RWPE1 (cell line): ENCODE measurements at places on chromosomes 1 and 21.

GRCh38 chr1:111516005-111516535 is 12.6 kb upstream of the ADORA3 start:
- DNase-seq: peak; percentile 8

- DNase-seq: no peak
Measured at GRCh38 chr1:30880678-30881318, 27.8 kb downstream of the SDC3 start.

- no peak for DNase-seq
Measured at GRCh38 chr21:35927262-35927661, 133.1 kb downstream of the SETD4 start.

DNA sequence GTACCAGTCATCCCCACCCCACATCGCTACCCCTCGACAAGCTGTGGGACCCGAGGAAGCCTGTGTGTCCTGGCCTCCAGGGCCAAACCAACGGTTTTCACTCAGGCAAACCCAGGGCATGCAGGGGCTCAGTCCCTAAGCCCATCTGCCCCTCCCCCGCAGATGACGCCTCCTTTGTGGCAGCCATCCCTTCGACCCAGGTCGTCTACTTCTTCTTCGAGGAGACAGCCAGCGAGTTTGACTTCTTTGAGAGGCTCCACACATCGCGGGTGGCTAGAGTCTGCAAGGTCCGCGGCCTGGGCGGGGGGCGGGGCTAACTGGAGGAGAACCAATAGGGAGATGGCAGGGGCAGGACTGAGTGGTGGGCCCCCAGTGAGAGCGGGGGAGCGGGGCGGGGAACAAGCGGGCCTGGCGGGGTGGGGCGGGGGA is 7.4 kb downstream of the SEMA4A start:
- no peak for DNase-seq

DNA sequence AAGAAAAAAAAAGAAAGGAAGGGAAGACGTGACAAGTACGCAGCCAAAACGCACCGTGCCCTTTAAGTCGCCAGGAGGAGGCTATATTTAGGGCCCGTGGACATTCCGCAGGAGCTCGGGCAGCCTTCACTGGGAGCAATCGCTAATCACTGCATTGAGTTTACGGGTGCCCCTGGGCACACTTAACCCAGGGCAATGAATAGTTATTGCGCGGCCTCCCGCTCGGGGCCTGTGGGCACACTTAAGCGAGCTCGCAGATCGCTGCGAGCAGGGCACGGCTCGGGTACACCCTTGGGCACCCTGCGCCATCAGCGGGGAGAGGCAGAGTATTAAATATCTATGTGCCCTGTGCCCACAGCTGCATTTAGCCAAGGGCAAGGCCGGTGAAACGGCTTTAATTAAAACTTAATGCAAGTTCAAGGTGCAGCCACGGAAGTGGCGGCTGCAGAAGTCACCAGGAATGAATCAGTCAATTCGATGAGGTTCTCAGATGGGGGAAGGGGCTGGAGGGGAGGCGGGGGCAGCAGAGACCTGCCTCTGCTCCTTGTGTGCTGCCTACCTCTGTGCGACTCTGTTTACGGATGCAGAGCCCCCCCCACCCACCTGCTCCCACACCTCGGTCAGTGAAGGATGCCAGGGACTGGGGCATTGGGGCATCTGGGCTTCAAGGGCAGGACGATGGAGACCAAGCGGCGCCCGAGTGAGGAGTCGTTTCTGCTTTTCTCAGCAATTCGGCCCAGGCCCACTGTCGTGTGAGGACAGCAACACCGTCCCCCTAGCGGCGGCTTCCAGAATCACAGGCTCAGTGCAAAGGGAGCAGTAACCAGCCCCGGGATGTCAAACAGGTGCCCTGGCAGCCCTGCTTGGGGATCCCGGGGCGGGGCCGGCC is 51.8 kb upstream of the TARDBP start:
- DNase-seq: peak; percentile 80

DNA sequence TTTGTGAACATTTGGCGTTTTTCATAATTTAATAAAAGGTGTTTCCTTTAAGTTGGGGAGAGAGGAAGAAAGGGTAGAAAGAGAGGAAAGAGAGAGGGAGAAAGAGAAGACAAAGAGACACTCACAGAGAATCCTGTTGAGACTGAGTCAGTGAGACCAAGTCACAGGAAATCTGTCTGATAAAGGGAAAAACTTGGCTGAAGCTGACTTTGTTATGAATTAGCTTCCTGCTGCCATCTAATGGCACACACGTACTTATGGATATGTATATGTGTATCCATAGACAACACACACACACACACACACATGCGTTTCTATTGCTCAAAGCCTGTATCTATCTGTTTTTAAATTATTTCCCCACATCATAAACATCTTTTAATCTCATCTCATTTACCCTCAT is 42.5 kb upstream of the DISC1 start:
- DNase-seq: peak; percentile 41

DNA sequence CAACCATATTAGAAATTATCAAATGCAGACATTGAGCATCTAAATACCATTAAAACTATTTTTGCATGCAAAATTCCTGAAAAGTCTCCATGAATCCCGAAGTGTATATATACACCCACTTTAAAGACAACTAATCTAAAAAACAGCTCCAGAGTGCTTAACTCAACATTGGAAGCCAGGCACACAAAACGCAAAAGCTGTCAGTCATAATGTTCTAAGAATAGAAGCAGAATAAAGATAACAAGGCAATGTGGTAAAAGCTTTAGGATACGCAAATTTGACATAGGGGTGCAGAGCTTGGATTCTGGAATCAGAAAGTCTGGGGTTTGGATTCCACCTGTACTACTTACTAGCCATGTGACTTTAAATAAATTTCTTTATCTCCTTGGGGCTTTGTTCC is 62.5 kb downstream of the SMYD3 start:
- DNase-seq: no peak

GRCh38 chr1:54006508-54006907 is 11.5 kb downstream of the LDLRAD1 start:
- DNase-seq: no peak

- peak; percentile 88 for DNase-seq
Measured at GRCh38 chr1:59750328-59751003, 64.3 kb upstream of the HOOK1 start.

DNA sequence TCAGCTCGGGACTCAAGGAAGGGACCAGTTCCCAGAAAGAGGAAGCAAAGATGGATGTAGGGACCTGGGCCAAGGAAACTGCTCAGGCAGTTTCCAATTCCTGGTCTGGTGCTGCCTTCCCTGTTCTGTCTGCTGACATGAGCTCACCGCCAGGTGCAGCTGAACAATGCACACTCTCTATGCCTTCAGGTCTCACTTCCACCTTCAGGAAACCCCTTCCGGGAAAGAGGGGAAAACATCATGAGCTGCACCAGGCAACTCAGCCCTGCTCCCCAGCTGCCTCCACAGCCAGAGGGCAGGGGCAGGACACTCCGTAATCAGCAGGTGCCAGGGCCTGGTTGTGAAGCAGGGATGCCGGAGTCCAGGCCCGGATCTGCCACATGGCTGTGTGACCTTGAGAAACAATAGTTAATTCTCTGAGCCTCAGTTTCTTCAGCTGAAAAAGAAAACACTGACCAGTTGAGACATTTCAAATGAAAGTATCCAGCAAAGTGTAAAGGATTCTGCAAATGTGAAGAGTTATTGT is 27.8 kb downstream of the SMIM12 start:
- no peak for DNase-seq

DNA sequence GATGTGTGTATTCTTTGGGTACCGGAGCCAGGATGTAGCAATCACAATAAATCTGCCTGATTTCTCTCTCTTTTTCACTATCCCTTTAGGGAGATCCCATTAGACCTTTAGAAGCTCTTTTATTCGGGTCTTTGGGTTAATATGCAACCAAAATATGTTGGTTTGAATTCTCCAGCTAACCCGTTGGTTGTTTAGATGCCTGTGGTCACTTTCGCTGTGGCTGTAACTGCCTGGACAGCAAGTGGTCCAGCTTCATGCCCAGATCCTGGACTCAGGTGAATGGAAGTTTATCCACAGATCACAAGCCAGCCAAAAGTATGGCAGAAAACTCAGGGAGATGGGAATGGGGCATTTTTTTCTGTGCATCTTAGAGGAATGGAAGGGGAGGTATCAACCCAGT is 12.3 kb downstream of the KAZN start:
- DNase-seq: no peak

- no peak for DNase-seq
Measured at GRCh38 chr1:20983297-20983889, 193.3 kb downstream of the EIF4G3 start.

- DNase-seq: no peak
Measured at GRCh38 chr1:180392020-180392419, 110.4 kb downstream of the ACBD6 start.

- DNase-seq: no peak
Measured at GRCh38 chr1:26164036-26164860, 4.5 kb downstream of the C1orf232 start.

GRCh38 chr1:148367596-148367995 is 115.5 kb downstream of the PPIAL4G start:
- DNase-seq: no peak

GRCh38 chr1:243729956-243730355 is 120.1 kb downstream of the AKT3 start:
- DNase-seq: no peak

DNA sequence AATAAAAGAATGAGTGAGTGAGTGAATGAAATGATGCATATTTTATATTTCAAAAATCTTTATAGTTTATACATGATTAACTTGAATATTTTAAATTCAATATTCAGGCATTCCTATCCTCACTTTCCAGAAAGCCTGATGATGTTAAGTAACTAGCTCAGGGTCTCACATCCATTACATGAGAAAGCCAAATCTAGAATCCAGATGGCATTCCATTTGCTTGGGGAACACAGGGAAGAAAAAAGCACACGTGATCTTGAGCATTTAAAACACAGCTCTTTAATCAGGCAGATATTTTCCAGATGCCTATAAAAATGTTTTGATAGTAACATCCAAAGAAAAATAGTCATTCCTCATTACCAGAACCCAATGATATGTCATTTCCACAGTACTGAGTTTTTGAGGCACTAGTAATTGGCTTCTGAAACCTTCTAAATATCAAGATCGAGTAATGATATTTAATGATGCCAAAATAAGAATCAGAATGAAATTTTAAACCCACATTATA is 291.9 kb downstream of the DSCAM start:
- DNase-seq: no peak

DNA sequence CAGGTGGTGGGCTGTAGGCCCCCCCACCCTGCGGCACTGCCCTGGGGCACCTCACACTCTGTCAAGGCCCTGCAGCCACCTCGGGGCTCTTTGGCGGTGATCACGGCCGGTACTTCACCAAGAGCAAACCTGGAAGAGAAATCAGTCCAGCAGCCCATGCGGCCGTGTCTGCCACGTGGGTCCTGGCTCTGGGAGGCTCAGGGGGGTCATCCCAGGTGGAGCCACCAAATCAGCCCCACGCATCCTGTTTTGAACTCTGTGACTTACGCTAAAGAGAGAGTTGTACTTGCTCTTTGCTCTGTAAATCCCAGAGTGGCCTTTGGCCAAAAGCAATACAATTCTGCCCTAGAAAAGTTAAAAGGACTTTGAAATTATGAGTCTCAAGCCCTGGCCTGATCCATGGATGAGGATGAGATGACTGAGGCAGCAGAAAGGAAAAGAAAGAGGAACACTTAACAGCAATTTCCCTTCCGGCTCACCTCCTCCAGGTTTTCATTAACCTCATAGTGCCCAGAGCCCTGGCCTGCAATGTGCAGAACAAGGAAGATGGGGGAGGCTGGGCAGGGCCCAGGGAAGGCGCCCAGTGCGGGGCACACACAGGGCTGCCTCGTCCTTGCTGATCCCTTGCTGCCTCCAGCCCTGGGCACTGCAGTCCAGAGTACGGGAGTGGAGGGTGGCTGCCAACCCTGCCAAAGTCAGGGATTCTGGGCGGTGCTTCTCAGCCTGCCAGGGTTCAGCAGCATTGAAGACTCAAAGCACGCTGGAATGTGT is 337.0 kb downstream of the MATN1 start:
- DNase-seq: no peak

GRCh38 chr1:66342707-66343106 is 191.2 kb upstream of the SGIP1 start:
- no peak for DNase-seq

DNA sequence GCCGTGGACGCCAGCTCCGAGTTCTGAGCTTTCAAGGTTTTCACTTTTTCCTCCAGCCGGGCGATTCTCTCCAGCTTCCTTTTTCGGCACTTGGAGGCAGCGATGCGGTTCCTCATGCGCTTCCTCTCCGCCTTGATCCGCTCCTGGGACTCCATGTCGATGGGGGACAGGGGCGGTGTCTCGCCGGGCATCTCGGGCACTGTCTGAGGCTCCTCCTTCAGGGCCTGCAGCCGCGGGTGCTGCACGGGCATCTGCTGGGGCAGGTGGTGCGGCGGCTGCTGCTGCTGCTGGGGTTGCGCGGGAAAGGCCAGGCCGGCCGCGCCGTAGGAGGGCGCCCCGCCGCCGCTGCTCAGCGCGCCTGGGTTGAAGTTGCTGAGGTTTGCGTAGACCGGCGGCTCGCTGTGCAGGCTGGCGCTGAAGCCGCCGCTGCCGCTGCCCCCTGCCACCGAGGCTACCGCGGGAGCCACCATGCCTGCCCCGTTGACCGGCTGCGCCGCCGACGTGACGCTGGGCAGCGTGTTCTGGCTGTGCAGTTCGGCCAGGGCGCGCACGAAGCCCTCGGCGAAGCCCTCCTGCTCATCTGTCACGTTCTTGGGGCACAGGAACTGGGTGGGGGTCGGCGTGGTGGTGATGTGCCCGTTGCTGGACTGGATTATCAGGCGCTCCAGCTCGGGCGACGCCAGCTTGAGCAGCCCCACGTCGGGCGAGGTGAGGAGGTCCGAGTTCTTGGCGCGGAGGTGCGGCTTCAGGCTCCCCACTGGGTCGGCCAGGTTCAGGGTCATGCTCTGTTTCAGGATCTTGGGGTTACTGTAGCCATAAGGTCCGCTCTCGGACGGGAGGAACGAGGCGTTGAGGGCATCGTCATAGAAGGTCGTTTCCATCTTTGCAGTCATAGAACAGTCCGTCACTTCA is 1.4 kb downstream of the JUN start:
- no peak for DNase-seq

DNA sequence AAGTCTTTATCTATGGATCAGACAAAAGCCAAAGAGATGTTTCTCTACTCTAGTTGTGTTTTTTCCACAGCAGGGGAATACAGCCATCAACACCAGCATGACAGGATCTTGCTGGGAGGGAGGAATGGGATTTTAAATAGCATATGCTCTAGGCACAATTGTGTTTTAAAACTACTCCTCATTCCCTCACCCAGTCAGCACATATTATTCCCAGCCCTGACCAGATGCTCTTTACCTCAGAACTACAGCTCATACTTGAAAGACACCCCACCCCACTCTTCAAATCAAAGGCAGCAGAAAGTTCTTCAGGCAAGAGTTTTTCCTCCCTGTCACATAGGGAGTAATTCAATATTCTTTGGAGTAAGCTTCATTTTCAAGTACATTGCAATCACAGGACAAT is 46.2 kb upstream of the TBX15 start:
- DNase-seq: no peak

- peak; percentile 49 for DNase-seq
Measured at GRCh38 chr1:90405726-90406125, 311.4 kb downstream of the BARHL2 start.

- peak; percentile 54 for DNase-seq
Measured at GRCh38 chr1:193558491-193559028, 372.1 kb upstream of the B3GALT2 start.

GRCh38 chr1:213720032-213720431 is 267.7 kb upstream of the PROX1 start:
- no peak for DNase-seq
